Frontal cortex (tissue), 4 donors: ENCODE measurements at places on chromosomes 12 and 14. TPM values are rescaled to one million over a fixed set of nuclear protein-coding genes. Genes with fewer than 3 reads are reported as not detected.

- no peak for DNase-seq
Observed at GRCh38 chr12:49683599-49684309, 23.5 kb downstream of the FMNL3 start.

DNA sequence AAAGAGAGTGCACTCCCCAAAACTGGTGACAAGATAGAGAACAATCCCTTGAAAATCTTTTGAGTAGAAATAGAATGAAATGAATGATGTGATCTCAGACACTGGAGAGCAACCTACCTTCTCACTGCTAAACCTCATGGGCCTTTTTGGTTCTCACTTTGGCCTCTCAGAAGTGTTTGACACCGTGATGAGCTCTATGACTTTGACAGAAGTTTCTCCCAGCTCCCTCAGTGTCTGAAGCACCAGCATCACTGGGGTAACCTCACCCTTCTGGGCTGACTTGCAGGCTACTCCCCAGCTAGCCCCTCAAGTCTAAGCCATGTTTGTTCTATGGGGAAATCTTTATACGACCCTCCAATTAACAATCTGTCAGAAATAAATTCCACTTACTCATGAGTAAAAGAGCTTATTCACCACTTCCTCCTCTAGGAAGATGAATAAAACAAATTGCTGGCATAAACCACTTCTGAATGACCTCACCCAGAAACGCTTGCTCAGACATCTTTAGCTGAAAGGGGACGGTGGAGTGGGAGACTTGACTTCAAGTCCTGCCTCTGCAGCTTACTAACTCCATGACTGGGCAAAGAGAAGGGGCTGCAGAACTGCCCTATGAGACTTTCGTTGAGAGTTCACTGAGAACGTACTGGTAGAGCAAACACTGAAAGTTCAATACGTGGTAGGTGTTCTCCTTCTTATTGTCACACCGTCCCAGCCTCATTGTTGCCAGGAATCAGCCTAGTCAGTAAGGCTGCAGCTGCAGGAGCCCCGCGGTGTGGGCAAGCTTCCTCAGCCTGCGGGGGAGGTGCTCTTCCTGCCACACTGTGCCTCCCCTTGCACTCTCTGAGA, 46.5 kb downstream of the ST8SIA1 start:
- no peak for DNase-seq

GRCh38 chr12:81627336-81628189, 131.6 kb downstream of the PPFIA2 start:
- DNase-seq: peak; percentile 14

Gene FKBP11
- 3.3 TPM for total RNA-seq

DNA sequence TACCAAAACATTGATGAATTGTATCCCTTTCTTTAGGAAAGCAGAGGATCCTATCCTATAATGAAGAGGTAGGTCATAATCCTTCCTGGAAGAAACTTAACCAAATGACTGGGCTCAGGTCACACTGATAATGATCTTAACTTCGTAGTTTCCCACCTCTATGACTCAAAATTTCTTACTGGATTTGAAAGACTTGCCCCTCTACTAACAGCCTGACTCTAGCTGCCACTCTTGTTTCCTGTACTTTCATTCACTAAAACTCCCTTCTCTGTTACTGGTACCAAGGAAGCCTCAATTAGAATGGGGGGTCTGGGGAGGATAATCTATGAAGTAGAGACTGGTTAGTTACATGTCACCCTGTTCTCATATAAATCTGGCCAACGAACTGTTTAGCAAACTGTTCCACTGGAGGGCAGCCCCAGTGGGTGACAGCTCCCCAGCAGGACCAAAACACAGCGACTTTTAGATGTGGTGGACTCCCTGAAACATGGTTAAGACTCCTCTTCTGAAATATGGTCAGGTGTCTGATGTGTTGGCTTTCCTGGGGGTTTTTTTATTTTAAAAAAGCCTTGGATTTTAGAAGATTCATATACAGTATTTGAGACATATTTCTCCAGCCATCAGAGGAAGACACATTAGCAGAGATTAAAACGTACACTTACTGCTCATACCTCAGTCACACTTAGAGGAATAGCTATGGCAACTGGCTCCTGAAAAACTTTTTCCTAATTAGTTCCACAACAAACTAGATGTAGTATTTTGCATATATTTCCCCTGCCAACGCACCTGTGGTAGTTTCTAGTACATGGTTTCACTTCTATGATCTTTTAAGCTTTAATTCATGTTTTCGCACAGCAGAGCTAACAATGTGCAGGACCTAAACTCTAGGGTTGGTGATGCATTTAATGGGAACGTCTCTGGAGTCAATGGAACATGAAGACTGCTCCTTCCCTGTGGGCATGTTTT, 72.3 kb downstream of the ACADS start:
- no peak for DNase-seq
